ENCODE measurements at places on chromosomes 16 and 17. TPM values are rescaled to one million over a fixed set of nuclear protein-coding genes. Genes with fewer than 3 reads are reported as not detected.
A peak's percentile ranks its signal among the peaks of the same experiment; 100 is the strongest.

The TRPV2 gene
- 1.8 TPM for total RNA-seq

The CLEC3A gene
- not detected for total RNA-seq

The NPB gene
- total RNA-seq = 2.8 TPM

DNA sequence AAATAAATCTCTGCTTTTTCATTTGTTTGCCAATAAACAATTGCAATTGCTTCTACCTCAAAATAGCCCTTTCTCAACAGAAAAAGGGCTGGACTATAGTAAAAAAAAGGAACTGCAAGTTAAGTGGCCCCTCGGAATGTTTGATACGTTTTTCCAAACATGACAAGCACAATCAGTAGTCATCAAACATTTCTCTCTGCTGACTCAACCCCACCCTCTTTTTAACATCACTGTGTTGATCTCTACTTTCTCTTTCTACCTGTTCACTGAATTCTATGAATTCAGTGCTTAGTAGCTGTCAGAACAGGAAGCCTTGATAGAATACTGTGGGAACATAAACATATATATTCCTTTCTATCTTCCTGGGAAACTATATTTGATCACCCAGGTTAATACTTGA lies 116.5 kb upstream of the AXIN2 start:
- no peak for DNase-seq

- DNase-seq = no peak
These were observed 9.1 kb downstream of the PSMB3 start for GRCh38 chr17:38761612-38762011.

DNA sequence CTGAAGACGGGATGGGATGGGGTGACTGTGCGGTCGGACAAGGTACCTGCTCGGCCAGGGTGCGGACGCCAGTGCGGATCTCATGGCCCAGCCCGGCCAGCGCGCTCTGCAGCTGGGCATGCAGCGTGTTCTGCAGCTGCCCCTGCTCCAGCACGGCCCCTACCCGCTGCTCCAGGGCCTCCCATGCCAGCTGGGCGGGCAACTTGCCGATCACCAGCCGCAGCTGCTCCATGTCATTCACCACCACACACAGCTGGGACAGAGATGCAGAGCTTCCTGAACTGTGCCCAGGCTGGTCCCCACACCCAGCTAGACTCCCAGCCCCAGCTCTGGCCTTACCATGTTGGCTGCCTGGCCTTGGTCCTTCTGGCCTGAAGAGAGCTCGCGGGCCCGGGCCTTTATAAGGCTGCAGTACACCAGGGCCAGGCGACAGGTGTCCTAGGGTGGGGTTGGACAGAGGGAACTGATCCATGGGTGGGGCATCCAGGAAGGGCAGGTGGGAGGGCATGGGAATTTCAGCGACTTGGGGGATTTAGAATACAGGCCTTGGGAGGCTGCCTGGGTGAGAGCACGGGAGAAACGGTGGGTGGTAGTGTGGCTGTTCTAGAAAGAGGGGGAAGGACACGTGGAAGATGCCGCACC lies 9.8 kb downstream of the UNC13D start:
- DNase-seq = no peak

DNA sequence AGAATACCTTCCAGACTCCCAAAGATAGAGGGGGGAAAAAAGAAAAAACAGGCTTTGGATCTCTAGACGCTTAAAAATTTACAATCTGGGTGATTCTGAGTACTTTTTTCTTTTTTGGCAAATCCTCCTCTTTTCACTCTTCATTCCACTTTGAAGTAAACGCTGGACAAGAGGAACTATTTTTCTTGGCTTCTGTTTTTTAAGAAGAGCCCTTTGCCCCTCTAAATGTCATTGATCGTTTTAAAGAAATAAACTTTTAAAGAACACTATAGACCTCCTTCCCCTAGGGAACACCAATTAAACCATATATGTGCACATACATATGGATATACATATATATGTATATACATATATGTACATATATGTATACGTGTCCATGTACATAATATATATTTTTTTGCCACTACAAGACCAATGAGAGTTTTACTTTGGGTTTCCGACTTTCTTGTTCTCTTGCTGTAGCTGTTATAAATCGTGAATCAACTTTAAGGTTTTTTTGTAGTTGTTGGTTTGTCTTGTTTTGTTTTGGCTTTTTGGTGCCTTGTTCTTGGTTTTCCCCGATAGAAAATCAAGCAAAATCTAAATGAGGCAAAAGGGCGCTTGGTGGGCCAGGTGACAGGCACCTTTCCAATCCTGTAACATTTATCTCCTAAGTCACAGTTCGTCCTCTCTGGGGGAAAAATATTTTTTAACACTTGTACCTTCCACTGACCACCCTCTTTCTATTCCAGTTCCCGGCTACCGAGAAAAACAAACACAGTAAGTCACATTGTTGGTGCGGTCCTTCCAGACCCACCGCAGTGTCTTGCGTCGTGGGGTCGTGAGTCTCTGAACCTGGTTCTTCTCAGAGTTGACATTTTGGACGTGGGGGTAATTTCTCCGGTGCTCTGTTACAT lies 4.4 kb downstream of the FOXF1 start:
- DNase-seq = no peak

DNA sequence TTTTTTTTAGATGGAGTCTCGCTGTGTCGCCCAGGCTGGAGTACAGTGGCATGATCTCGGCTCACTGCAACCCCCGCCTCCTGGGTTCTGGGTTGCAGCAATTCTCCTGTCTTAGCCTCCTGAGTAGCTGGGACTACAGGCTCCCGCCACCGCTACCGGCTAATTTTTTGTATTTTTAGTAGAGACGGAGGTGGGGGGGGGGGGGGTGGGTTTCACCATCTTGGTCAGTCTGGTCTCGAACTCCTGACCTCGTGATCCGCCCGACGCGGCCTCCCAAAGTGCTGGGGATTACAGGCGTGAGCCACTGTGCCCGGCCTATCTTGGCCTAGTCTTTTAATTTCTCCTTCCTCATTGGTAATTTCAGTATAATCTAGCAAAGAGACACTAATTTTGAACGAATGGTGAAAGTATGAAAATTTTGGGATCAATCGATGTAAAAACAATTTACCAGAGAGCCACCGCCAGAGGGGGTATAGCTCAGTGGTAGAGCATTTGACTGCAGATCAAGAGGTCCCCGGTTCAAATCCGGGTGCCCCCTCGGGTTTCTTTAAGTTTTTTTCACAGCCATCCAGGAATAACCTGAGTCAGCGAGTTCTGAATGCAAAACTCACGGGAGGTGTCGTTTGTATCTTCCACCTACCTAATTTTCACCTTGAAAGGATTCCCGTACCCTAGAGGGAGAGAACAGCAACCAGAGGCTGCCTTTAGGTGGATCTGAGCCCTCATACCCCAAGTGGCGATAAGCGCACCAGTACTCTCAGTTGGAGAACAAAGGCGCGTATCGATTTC lies 2.5 kb upstream of the LASP1 start:
- DNase-seq = peak; percentile 53

Measured in cerebellum (tissue), 4 donors.